Stimulated activated CD8-positive, alpha-beta memory T cell treated with anti-CD3 and anti-CD28 coated beads, Interleukin-4, amount 100 ng/mL, for 4 hours (primary cell): ENCODE measurements at places on chromosomes 16 and 17.

GRCh38 chr16:48597563-48598387, 12.2 kb downstream of the N4BP1 start:
- no peak for DNase-seq

- DNase-seq = no peak
Measured at GRCh38 chr17:40980596-40980995, 3.5 kb downstream of the KRT40 start.

GRCh38 chr16:23182206-23182678, 303 bp upstream of the SCNN1G start:
- DNase-seq = peak; percentile 12

- no peak for DNase-seq
Measured at GRCh38 chr16:78902321-78902720, 698.2 kb downstream of the MAF start.

DNA sequence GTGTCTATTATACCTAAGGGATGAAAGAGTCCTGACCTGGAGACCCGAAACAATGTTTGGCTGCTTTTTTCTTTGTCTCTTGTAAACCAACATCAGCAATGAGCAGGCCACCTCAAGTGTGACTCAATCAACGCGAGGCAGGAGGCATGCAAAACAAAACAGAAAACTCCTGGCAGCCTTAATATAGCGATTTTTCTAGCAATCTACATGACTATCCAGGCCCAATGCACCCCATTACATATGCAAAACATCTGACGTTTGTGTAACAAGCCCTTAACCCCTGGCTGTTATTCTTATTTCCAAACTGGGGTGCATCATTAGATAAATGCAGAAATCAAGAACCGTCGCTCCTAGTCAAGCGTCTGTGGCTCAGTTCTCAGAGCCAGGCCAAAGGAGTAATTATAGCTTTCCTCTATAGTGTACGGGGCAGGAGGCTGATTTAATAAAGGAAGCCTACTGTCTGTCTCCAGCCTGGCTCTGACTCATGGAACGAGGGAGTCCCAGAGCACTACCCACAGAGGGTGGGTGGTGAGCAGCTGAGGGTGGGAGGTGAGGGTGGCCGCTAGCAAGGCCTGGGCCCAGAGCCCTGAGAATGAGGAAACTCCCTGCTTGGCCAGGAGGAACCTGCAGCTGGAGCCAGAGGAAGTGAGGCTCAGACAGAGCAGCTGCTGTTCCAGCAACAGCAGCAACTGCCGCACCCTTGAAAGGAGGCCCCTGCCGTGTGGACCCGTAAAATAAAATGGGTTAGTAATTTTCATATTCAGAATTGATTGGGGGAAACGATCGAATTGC, 43.9 kb downstream of the CHD9 start:
- peak; percentile 36 for DNase-seq

DNA sequence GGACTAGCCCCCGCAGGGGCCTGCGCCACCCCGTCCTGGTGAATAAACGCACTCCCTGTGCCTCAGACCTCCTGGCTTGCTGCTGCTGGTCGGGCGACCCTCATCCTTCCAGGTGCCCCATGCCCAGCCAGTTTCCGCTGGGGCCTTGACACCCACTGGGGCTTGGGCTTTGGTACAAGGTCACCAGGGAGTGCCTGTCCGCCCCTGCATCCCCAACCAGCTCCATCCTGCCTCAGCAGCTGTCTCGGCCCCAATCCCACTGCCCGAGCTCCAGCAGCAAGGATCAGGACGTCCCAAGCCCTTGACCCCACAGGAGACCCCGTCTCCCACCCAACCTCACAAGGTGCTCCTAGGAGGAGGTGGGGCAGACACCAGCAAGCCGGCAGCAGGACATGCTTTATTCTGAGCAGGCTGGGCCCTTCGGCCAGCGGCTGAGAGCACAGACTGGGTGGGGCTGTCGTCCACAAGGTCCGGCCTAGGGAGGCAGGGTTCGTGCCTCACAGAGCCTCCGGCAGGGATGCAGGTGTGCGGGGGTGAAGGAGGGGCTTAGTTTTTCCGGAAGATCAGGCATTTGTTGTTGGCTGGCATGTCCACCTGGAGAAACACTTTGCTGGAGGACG, 1.9 kb downstream of the METTL26 start:
- DNase-seq = no peak

- no peak for DNase-seq
Measured at GRCh38 chr16:53374800-53375199, 59.5 kb upstream of the RBL2 start.

GRCh38 chr16:1158456-1159324, 5.8 kb downstream of the CACNA1H start:
- no peak for DNase-seq

GRCh38 chr17:21451975-21452374, 75.8 kb downstream of the KCNJ12 start:
- no peak for DNase-seq

DNA sequence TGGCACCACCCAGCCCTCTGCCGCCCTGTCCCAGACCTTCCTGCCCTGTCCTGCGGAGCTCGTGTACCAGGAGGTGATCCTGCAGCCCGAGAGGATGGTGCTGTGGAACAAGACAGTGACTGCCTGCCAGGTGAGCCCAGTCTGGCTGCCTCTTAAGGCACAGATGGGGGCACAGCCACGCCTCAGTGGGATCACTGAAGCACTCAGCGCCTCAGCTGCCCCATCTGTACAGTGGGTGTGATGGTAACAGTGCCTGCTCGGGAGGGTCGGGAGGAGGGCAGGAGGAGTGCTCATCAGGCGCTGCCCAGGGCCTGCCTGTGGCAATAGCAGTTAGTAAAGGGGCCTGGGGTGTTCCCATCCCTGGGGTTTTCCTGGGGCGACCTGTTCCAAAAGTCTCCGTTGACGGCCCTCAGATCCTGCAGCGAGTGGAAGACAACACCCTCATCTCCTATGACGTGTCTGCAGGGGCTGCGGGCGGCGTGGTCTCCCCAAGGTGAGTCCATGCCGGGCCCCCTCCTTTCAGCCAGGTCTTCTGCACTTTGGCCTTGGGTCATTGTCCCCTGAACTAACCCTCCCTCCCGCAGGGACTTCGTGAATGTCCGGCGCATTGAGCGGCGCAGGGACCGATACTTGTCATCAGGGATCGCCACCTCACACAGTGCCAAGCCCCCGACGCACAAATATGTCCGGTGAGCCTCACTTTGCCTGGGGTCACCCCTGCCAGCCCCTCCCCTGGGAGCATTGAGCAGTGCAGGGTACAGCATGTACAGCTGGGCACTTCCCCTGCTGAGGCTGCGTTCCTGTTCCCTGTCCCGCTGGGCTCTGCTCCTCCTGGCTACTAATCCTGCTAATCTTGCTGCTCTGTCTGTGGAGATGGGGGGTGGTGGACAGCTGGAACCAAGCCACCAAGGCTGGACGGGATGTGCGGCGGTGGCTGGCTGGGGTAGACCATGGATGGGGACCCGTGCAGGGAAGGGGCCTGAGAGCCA, 4.5 kb upstream of the TCAP start:
- DNase-seq = no peak

GRCh38 chr16:64437706-64438324, 684.0 kb downstream of the CDH11 start:
- no peak for DNase-seq

DNA sequence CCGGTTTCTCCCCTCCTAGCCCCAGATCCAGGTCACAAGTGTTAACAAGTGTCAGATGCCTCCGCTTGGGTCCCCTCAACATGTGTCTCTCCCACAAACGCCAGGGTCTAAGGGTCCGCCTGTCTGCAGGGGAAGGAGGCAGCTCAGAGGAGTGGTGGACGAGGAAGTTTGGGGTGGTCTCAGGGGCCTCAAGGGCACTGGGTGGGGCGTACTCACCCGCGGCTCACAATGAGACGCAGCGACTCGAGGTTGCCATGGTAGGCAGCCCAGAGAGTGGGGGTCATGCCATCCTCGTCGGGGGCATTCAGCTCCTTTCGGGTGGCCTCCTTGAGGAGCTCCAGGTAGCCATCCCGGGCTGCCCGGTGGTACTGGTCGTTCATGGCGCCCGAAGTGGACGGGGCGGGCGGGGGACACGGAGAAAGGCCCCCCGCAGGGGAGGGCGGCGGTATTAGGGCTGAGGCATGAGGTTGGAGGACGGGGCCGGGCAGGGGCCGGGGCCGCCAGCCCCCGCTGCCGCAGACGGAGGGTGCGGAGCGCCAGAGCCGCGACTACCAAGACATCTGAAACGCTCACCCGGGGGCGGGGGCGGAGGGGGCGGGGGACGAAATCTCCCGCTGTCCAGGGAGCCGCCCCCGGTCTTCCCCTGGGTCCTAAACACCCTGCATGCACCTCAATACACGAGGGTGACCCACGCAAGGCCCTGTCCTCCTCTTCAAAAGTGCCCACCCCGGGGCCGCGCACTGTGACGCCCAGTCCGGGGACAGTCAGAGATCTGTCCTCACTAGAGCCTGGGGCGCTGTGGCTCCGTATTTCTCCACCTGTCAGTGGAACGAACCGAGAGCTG, at the start of gene USH1G:
USH1G (minus strand) TSS at position 562 of the 844 bp plus-strand sequence; CDS start at position 380, 182 bp downstream.
- peak; percentile 3 for DNase-seq

DNA sequence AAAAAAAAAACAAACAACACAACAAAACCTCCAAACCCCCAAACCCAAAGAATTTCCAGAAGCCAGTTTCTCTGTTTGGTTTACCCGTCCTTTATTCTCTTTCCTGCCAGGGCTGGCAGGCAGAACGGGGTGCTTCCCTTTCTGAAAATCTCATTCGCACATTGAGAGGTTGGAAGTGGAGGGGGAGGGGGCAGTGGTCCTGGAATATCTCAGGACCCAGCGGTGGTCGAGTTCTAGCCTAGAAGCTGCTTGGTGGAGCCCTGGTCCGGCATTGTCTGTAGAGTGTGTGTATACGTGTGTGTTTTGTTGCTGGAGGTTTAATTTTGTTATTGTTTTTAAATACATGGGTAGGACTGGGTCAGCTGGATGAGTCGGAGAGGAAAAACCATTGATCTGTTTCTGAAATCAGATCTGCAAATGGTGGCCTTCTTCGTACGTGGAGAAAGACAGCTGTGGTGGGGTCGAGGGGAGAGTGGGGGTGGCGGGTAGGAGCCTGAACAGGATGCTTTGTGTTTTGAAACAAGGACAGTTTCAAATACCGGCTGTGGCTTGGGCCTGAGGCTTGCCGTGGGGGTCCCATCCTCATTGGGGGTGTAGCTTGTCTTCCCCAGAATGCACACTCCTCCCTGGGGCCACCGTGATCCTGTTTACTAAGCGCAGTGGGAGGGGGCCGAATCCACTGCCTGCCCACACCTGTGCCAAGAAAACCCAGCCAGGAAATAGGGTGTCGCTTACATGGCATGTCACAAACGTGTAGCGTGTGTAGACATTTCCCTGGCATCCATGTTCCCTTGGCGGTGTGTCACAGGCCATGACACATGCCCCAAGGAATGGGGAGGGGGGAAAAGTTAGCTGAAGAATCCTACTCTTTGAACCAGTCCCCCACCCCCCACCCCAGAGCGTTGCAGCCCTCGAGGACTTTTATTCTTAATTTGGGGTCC, 1.6 kb downstream of the CMIP start:
- no peak for DNase-seq

DNA sequence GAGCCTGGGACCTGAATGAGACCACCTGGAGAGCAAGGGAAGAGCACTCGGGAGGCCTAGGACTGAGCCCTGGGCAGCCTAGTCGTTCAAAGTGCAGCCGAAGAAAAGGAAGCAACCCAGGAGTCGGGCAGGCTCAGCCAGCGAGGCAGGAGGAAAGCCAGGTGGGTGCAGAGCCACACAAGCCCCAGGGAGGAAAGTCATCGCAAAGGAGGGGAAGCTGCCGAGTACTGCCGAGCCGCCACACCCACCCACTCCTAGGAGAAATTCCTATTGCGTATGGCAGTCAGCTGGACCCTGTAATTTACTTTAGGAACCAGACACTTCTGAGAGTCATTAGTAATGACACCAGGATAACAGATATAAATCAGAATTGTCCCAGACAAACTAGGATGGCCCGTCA, 187.6 kb downstream of the KATNIP start:
- DNase-seq = no peak

DNA sequence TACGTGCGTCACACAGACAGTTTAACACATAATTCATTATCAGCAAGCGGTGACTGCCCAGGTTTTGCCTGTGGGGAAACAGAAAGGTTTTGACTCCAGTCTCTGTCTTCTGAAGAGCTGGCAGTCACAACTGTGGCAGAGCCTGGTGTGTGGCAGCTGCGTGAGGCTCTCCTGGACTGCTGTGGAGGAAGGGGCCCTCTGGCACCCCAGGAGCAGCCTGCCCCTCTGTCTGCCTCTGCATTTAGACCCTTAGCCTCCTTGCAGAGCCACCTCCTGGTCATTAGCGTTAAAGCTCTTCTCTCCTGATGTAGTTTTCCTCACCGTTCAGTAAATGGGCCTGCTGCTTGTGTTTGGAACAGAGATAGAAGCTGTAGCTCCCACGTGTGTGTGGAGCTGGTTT, 10.9 kb downstream of the RAB40C start:
- DNase-seq = no peak

- DNase-seq = no peak
Measured at GRCh38 chr17:73955616-73956015, 247.9 kb upstream of the RPL38 start.

- DNase-seq = no peak
Measured at GRCh38 chr16:87832137-87832527, 37.2 kb downstream of the SLC7A5 start.

- DNase-seq = no peak
Measured at GRCh38 chr17:30939051-30939689, 17.4 kb downstream of the ADAP2 start.
